ENCODE measurements at places on chromosomes 6 and 20.

DNA sequence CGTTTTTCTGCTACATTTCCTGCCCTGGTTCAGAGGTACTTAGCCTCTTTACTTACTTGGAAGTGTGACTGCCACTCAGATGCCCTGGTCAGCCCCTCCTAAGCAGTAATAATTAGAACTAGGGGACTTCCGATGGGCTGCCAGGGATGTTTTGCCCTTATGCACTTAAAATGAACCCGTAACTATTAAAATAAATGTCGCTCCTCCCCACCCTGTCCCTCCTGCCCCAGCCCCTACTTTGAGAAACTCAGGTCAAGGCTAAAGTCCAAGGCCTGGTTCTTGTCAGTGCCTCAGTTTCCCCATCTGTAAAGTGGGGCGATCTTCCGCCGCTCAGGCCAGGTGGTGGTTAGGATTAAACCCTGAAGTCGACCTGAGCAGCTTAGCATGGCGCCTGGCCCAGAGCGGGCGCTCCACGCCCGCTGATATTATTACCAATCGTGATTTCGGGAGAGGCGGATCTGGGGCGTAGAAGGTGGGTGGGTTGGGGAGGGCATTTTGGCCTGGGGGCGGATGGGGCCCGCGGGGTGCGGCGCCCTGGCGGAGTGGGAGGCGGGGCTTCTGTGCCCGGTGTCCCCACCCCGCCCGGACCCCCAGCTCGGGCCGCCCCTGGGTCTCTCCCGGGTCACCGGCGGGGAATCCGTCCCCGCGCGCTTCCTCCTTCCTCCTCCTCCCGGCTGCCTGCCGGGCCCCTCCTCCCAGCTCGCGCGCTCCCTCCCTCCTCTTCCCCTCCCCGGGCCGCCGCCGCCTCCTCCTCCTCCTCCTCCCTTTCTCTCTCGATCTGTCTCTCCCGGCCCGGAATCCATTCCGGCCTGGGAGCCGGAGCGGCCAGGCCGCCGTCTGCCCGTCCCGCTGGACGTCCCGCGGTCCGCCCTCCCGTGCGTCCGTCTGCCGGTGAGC lies at the start of gene SRC:
SRC (plus strand) TSS at position 802 of the 897 bp plus-strand sequence. CDS start 38,014 bp downstream, outside the sequence.
- DNase-seq: peak; percentile 54

GRCh38 chr20:21191839-21192238 lies 66.0 kb downstream of the KIZ start:
- DNase-seq: no peak

- no peak for DNase-seq
Observed at GRCh38 chr20:40540166-40540565, 148.9 kb downstream of the MAFB start.

- peak; percentile 29 for DNase-seq
Observed at GRCh38 chr6:127118298-127119101, at the start of gene RSPO3. RSPO3 (plus strand) TSS chr6:127118671; CDS start chr6:127119193, 522 bp downstream.

DNA sequence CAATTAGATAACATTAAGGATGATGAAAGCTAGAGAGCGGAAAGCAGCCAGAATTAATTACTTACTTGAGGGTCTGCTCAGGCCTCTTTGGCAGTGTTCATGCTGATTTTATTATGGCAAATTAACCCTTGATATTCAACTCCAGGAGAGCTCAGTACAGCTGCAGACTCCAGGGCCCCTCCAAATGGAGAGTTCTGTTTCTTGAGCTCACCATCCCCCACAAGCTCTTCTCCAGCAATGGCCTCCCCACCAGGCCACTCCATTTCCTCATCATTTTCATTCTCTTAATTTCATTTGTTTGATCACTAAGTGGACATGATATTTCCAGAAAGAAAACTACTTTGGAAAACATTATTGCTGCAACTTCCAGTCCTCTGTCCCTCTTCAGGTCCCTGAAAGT lies 513.3 kb upstream of the NOX3 start:
- DNase-seq: no peak

DNA sequence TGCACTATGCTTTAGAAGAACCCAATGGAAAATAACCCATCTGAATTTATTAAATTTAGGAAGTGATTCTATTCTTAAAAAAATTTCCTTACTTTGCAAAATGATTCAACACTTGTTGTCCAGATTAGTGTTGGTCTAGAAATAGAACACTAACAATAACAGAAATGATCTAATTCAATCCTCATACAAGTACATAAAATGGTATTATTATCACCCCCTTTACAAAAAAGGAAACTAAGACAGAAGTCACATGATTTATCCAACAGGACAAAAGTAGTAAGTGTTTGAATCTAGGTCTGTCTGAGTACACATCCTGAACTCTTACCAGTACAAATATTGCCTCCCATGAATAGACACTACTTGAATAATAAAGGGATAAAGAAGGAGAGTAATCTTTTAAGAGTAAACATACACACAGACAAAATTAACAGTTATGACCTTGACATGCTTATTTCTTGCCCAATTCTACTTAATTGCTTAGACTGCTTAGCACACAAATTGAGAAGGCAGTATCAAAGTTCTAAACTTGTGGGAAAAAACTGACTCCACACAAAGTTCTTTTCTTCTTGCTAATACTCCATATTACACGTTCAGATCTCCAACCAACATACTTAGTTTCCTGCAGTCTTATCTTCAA lies 195.4 kb upstream of the RUNX2 start:
- no peak for DNase-seq

- DNase-seq: no peak
Observed at GRCh38 chr6:85395746-85396145, 54.1 kb upstream of the NT5E start.

- no peak for DNase-seq
Observed at GRCh38 chr6:84213217-84213616, 14.2 kb downstream of the CEP162 start.

GRCh38 chr20:30168025-30168799 lies 1089.3 kb upstream of the DEFB115 start:
- DNase-seq: no peak

- no peak for DNase-seq
Observed at GRCh38 chr20:34574861-34575260, 16.3 kb downstream of the MAP1LC3A start.

GRCh38 chr6:6604566-6604965 lies 16.0 kb downstream of the LY86 start:
- DNase-seq: no peak

DNA sequence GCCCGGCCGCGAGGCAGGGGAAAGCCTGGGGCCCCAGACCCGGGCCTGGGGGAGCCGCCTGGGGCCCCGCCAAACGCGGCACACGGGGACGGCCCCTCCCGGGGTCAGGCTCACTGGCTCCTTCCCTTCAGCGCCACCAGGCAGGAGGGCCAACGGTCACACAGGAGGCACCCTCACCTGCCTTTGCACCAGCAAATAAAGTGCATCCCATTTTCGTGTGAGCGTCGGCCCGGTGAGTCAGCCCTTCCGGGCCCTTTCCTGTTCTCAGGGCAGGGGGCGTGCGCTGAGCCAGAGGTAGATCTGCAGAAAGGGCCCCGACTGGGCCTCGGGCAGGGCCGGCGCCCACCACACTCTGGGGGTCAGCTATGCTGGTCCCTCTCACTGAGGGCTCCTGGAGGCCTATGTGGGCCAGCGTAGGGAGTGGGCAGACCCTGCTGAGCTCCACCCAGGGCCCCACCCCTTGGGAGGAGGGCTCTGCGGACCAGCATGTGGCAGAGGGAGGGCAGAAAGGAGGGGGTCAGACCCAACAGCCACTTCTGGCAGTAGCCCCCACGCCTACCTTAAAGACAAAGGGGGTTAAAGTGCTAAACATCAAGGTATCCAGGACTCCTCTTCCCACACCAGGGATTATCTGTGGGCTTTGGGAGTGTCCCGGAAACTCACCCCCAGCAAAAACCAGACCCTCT lies 931 bp upstream of the UCKL1 start:
- DNase-seq: peak; percentile 80

DNA sequence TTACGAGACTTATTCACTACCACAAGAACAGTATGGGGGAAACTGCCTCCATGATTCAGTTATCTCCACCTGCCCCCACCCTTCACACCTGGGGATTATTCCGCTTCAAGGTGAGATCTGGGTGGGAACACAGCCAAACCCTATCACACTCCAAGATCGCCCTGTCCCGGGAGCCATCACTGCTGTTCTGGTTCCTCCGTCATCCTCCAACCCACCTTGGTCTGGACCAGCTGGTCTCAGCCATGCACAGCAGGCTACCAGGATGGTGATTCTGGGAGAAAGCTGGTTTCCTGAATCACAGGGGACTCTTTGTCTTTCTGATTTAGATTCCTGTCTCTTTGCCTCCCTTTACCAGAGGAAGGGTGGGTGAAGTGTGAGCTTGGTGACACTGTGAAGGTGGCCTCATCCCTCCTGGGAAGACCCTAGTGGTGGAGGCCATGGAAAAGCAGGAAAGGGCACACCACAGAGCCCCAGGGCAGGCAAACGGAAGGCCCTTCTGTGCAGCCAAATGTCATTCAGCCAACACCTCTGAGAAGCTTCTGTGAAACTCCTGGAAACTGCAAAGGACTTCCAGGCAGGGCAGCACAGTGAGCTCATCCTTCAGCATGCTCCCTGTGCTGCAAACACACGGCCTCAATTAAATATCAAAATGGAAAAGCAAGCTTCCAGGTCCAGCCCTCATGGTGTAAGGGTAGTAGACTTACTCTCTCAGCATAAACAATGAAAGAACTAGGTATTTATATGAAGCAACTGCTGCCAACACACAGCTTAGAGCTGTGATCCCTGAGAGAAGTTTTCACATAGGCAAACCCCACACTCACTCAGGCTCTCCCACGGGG lies 169.8 kb downstream of the ANKRD60 start:
- peak; percentile 7 for DNase-seq

DNA sequence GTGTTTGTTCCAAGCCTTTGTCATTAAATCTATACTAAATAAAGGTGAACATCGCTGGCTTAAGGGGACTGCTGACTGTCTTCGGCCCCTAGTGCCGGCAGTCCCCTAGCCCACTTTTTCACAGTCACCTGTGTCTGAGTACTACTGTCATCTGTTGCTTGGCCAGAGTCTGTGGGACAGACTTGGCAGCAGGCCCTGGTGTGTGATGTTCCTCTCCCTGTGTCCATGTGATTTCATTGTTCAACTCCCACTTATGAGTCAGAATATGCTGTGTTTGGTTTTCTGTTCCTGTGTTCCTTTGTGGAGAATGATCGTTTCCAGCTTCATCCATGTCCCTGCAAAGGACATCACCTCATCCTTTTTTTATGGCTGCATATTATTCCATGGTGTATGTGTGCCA lies 133.4 kb downstream of the HAO1 start:
- no peak for DNase-seq

GRCh38 chr6:30926644-30927043 lies 5.3 kb downstream of the SFTA2 start:
- no peak for DNase-seq
